ENCODE measurements at places on chromosomes 1 and 21.

DNA sequence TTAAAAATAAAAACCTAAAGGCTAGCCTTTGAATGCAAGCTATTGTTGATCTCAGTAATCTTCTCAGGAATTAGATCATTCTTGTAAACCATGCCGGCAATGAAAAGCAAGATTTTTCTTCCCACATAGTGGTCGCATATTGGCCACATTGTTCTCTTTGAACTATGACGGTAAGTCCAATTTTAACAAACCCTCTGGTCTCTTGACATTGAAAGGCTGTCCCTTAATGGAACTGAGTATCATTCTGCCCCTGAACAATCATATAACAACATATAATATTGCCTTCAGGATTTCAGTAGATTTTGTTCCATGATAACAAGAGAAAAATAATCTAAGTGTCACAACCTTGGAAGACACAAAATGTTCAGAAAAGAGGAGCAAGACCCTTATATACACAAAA lies 1.3 kb downstream of the TNNI3K start:
- no peak for DNase-seq

GRCh38 chr1:115910231-115910630 lies 66.1 kb upstream of the SLC22A15 start:
- DNase-seq: no peak

DNA sequence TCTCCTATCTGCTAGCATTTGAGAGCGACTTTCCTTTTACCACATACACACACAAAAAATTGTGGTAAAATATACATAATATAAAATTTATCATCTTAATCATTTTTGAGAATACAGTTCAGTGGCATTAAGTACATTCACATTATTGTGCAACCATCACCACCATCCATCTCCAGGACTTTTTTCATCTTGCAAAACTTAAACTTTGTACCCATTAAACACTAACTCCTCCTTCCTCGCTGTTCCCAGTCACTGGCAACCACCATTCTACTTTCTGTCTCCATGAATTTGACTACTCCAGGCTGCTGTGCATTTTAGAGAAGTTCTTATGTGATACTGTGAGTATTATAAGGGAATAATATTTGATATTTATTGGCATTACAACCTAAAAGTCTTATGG lies 181.3 kb downstream of the C1orf21 start:
- no peak for DNase-seq

DNA sequence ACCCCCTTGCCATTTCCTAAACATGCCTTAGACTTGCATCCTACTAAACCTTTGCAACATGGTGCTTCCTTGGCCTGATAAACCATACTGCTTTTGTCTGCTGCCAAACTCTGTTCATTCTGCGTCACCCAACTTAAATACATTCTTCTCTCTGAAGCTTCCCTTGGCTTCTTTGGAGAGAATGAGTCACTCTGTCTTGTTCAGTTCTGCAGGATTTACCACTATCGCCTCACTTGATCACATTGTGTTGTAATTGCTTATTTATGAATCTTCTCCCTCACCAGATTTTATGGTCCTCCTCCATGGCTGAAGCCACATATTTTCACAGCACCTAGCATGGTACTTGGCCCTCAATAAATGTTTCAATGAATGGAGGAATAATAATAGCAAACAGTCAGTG lies 21.7 kb upstream of the TUT4 start:
- DNase-seq: no peak

- no peak for DNase-seq
These were observed 18.6 kb upstream of the RGS8 start for GRCh38 chr1:182702826-182703524.

GRCh38 chr1:91428182-91428798 lies 23.7 kb upstream of the HFM1 start:
- DNase-seq: no peak

- no peak for DNase-seq
These were observed 30.1 kb downstream of the RGS5 start for GRCh38 chr1:163172596-163172995.

DNA sequence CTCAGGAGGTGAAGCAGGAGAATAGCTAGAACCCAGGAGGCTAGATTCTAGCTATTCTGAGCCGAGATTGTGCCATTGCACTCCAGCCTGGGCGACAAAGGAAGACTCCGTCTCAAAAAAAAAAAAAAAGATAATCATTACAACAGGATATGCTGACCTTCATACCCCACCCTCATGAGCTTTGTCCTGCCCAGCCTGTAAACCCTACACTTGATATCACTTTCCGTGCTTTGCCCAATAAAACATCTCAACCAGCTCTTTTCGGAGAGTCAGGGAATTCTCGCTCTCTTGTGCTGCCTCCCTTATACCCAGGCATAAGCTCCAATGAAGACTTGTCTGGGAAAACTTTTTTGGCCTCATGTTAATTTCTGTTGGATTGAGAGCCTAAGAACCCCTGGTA lies 1.5 kb upstream of the TRNAU1AP start:
- DNase-seq: no peak

GRCh38 chr21:28112511-28112910 lies 880.2 kb downstream of the LTN1 start:
- no peak for DNase-seq

GRCh38 chr1:41754540-41754939 lies 164.2 kb downstream of the HIVEP3 start:
- no peak for DNase-seq

DNA sequence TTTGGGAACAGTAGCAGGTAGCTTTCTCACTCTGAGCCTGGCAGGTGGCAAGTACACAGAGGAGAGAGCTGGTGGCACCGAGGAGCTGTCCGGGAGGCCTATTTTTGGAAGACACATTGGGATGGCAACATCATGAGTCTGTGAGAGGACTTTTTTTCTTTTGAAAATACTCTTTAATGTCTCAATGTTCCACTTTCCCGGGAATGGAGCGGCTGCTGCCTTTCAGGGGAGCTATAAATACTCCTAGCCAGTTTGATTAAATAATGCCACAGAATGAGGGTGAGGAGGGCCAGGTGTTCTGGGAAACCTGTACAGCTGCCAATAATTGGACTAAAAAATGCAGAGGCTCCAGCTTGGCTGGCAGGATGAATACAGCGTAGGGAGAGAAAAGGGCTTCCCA lies 93.3 kb upstream of the COG2 start:
- DNase-seq: peak; percentile 44

DNA sequence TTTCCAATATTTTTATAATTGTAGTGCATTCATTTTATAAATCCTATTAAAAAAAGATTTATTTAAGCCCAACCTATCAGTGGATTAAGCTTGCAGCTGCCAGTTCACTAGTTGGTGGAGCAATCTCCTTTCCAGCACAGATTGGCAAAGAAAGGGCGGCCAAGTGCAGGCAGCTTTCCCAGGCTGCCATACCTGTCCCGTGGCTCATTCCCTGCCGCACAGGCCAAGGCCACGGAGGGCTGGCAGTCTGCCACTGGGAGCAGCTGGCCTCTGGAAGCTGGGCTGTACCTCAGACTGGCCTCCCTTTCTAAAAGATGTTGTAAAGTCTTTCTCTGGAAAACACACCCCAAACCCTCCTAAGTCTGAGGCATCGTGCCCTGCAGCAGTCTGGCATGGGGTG lies 74.2 kb downstream of the SIM2 start:
- no peak for DNase-seq

- no peak for DNase-seq
These were observed 2.2 kb upstream of the PTPN7 start for GRCh38 chr1:202162418-202163280.

- DNase-seq: no peak
These were observed 32.2 kb downstream of the FAM177B start for GRCh38 chr1:222769181-222769580.

- DNase-seq: no peak
These were observed 4.0 kb downstream of the TEX50 start for GRCh38 chr1:173639102-173639501.

- DNase-seq: no peak
These were observed 97.8 kb upstream of the IPO9 start for GRCh38 chr1:201731142-201731541.

DNA sequence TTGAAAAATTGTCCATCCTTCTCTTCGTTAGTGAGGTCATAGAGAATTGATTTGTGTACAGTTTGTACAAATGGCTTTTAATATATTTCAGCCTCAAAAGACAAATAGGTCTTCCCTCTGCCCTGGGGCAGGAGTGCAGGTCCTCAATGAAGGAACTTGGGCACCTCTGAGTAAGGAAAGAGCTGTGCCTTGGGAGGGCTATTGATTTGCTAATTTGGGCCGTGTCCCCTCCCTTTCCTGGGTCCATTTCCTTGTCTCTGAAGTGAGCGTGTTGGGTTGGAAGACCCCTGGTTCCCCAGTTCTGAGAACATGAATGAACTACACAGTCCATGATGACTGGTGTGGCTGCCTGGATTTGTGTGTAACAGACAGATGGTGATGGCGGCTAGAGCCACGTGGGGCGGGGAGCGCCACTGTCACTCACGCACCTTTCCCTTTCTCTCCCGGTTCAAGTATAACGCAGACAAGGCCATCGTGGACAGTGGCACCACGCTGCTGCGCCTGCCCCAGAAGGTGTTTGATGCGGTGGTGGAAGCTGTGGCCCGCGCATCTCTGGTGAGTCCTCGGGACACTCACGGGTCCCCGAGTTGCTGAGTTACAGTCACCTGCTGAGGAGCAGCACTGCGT lies 71.0 kb upstream of the FAM3B start:
- no peak for DNase-seq

DNA sequence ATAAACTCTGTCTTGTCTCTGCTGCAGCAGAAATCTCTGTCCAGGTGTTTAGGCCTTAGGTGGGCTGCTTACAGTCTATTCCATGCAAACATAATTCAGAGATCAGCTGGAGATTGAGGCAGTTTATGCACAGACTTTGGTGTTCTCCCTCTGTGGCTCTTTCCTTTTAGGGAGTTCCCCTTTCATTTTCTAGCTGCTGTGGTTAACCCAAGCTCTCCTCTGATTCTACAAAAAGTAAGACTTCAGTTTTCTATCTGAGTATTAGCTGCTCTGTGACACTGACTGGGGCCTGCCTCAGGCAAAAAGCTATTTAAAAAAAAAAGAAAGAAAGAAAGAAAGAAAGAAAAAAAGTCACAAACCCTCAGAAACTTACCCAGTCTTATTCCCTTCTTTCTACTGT lies 211.1 kb downstream of the CAMTA1 start:
- no peak for DNase-seq

Data from NCI-H2107 (cell line).